A549 (cell line): ENCODE measurements at places on chromosomes 4 and X. TPM values are rescaled to one million over a fixed set of nuclear protein-coding genes. Genes with fewer than 3 reads are reported as not detected.
A peak's percentile ranks its signal among the peaks of the same experiment; 100 is the strongest.

DNA sequence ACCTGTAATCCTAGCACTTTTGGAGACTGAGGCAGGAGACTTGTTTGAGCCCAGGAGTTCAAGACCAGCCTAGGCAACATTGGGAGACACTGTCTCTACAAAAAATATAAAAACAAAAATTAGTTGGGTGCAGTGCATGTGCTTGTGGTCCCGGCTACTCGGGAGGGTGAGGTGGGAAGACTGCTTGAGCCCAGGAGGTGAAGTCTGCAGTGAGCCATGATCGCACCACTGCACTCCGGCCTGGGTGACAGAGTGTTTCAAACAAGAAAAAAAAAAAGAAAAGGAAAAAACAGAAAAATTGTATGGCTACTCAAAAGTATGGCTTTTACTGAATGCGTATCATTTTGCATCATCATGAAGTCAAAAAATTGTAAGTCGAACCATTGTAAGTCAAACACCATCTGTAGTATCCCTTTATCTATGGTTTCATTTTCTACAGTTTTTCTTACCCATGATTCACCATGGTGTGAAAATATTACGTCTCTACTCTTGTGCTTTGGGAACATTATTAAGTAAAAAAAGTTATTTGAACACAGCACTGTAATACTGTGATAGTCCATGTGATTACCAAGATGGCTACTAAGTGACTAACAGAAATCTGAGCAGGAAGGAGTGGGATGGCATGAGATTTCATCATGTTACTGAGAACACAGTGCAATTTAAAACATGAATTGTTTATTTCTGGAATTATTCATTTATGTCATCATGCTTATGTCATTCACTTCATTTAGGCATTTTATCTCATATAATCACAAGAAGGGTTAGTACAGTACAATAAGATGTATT lies 26.5 kb upstream of the MANBA start:
- peak; percentile 16 for DNase-seq

DNA sequence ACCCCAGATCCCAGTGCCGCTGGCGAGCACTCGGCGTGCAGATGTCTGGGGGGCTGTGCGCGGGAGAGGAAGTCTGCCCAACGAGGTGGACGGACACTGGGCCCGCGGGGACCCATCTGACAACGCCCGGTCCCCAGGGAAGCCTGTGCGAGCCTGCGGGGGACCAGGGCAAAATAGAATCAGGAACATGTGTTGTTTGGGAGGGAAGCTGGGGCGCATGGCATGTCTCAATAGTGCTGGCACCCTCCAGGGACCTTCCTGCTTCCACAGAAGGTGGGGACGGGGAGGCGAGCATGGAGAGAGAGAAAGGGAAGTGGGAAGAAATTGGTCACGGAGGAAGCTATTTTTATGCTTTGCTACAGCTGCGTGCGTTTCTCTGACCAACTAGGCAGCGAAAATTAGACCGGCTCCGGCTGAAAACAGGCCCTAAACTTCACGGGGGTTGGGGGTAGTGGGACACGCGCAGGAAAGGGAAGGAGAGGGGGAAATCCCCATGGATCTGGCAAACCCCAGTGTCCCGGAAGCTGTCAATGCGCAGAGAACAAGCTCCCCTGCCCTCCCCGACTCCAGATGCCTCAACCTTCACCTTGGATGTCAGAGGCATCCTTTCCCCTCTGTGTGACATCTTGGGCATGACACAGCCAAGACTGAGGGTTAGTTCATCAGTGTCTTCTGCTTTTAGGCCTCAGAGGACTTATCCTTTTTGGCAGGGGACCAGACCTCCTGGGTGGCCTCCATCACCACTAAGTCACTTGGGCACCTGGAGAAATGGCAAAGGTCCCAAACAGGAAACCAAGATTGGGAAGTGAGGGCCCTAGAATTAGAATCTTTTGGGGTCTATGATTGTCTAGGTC lies 169.8 kb upstream of the BCOR start:
- DNase-seq: no peak

- DNase-seq: no peak
These were observed 2.3 kb upstream of the MSX1 start for GRCh38 chr4:4857001-4857808.

- DNase-seq: no peak
These were observed 72.5 kb downstream of the C4orf46 start for GRCh38 chr4:158599150-158599549.

GRCh38 chr4:1541449-1542225 lies 135.4 kb upstream of the NKX1-1 start:
- peak; percentile 10 for DNase-seq

DNA sequence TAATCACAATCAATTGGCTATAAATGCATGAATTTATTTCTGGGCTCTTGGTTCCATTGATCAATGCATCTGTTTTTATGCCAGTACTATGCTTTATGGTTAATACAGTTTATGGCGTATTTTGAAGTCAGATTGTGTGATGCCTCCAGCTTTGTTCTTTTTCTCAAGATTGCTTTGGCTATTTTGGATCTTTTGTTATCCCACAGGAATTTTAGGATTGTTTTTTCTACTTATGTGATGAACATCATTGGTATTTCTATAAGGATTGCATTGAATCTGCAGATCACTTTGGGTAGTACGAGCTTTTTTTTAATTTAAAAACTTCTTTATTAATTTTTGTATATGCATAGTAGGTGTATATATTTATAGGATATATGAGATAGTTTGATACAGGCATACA lies 338.7 kb upstream of the IGFBP7 start:
- no peak for DNase-seq

GRCh38 chr4:78811034-78811433 lies 34.9 kb downstream of the BMP2K start:
- no peak for DNase-seq

- no peak for DNase-seq
These were observed 48.0 kb upstream of the MAP3K15 start for GRCh38 chrX:19563327-19563726.

GRCh38 chr4:47075262-47075661 lies 43.9 kb downstream of the GABRB1 start:
- DNase-seq: no peak

DNA sequence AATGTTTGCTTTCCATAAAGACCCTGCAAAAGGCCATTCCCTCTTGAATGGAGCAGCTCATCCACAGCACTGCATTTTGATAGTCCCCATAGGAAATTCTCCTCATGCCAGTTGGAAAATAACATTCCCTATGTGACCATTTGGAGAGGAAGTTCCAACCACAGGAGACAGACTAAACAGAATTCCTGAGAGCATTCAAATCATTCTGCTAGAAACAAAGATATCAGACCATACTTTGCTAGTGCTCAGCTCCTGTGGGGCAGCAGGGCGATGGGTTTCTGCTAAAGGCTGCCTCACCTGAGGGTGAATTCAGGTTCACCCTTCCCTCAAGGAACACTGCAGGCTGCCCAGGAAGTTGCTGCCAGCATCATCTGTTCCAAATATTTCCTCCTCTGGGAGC lies 58.8 kb downstream of the LNX1 start:
- no peak for DNase-seq

- no peak for DNase-seq
These were observed 320.0 kb downstream of the IDS start for GRCh38 chrX:149185087-149185486.

DNA sequence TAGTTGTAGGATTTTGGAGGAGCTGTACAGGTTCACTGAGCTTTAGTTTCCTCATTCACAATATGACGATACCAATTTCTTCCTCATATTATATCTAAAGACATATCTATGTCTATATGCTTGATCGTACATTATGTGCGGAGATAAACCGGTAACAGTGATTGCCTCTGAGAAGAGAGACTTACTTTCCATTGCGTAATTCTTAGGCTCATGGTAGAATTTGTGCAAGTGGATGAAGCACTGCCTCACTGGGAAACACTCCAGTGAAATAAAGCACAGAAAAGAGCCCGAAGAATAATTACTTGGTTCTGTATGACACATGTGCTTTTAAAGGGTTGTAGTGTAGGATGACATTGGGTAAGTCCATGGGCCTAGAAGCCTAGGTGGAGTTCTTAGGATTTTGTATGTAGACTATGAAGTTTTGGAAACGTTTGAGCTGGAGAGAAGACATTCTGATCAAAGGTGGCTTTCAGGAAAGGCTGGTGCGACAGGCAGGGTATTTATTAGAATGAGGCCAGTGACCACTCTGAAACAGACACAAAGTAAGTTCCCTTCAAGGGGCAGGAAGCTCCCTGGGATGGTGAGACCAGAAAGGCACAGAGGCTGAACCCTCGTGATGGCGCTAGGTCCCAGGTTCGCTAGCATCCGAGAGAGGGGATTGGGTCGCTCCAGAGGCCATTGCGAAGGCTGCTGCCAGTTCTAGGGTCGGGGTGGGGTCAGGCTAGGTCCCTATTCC lies 649 bp upstream of the VBP1 start:
- DNase-seq: no peak

- DNase-seq: no peak
These were observed 13.3 kb upstream of the DYNLT3 start for GRCh38 chrX:37860721-37861120.

DNA sequence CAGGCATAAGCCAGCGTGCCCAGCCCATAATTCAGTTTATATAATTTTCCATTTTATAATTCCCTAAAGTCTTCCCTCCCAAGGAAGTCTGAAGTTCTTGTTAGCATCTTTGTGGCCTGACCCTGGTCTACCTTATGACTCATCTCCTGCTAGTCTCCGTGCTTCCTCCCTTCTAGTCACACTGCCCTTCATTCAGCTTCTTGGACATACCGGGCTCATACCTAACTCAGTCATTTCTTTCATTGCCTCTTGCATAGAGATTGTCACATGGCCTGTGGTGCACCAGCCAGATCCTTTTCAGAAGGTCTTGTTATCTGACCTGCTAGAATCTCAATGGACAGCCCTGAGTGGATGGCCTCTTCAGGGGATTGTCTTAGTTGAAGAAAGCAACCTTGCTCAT lies 22.8 kb upstream of the MAML3 start:
- DNase-seq: no peak

DNA sequence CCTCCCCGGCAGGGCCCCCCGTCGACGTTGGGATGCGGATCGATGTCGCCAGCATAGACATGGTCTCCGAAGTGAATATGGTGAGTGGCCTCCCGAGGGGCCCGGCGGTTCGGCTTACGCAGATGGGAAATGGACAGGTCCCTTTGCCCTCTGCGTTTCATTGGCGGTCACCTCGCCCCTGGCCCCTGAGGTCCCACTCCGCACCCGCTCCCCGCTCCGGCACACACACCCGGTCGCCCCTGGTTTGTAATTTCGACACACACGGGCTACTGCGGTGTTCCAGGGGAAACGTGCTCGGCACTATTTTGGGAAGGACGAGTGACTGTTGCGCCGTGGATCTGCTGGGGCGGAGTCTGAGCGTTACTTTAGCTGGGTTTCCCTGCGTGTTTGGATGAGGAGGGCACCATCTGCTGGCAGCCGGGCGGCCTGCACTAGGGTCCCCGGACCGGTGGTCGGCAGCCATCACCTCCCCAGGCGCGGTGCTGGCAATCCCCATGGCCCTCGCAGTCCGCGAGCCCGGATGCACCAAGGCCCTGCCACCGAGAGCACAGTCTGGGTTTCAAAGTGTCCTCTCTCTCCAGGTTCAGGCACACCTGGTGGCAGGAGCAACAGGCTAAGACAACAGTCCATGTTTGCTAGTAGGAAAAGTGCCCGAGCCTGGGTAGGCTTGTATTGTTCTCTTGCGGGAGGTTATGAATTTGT lies 1.2 kb downstream of the GABRB1 start:
- peak; percentile 4 for DNase-seq

DNA sequence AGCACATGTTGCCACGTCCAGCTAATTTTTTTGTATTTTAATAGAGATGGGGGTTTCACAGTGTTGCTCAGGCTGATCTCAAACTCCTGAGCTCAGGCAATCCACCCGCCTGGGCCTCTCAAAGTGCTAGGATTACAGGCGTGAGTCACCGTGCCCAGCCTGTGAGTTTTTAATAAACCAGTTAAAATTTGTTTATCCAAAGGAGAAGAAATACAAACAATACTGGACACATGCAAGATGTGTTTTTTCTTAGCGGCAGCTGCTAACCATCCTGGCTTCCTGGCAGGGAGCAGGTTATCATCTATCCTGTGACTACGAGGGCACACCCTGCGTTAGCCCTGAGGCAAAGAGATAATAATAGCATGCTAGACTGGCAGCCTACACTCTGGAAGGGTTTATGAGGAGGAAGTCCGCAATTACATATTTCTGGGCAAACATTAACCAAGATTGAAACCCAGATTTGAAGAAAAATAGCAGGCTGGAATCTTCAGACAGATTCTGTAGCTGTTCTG lies 191.4 kb downstream of the SPRY1 start:
- peak; percentile 93 for DNase-seq

DNA sequence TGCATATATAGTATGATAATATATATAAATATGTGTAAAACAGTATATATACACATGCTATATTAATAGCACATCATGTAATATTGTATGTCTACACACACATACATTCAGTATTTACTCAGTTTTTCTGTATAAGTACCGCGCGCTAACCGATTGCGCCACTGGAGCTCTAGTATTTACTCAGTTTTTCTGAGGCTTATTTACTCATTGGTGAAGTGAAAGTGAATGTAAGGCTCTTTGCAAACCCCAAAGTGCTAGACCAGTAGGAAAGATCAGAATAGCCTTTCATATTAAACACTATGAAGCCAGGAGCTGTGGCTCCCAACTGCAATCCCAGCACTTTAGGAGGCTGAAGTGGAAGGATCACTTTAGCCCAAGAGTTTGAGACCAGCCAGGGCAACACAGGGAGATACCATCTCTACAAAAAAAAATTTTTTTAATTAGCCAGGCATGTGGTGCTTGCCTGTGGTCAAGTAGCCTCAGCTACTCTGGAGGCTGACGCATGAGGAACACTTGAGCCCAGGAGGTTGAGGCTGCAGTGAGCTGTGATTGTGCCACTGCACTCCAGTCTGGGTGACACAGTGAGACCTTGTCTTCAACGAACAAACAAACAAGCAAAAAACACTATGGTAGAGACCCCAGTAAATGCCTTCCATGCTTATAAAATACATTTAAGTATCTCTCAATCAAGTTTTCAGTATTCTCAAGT lies 125.8 kb downstream of the KIT start:
- no peak for DNase-seq

DNA sequence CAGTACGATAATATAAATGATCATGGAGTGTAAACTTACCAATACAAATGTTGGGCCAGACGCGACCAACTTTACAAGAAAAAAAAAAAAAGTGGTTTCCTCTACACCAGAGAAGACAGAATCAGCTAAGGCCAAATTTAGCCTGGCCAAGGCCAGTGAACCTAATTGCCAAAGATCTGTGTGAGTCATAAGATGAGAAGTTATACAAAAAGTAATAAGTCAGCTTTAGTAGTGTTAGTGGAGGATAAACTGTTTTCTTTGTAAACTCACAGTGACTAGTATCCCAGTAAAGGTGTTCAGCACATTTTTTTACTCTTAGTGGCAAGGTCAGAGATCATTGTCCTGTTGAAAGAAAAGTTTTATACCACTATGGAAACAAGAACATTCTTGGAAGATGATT lies 531.4 kb upstream of the TECRL start:
- no peak for DNase-seq

GRCh38 chrX:107442914-107443527 lies 6.4 kb upstream of the FRMPD3 start:
- no peak for DNase-seq

CYSLTR1 gene
- polyA plus RNA-seq: not detected in 3 replicates

GPRASP2 gene
- polyA plus RNA-seq: 5.7 to 6.1 TPM (median 5.9 TPM) in 3 replicates

KCNE5 gene
- 0.08 to 0.23 TPM (median 0.08 TPM) in 3 replicates for polyA plus RNA-seq

FAAH2 gene
- polyA plus RNA-seq: 0.08 to 0.09 TPM in 2 of 3 replicates, not detected in the other

GLRA2 gene
- polyA plus RNA-seq: not detected in 3 replicates

GRIA2 gene
- not detected in 3 replicates for polyA plus RNA-seq

WWC2 gene
- 14.9 to 16.2 TPM (median 15.3 TPM) in 3 replicates for polyA plus RNA-seq

XKRX gene
- 0.12 to 0.16 TPM (median 0.13 TPM) in 3 replicates for polyA plus RNA-seq
